ENCODE measurements at places on chromosomes 16 and 17.

GRCh38 chr17:61393550-61393903 lies 6.1 kb upstream of the TBX2 start:
- no peak for DNase-seq

DNA sequence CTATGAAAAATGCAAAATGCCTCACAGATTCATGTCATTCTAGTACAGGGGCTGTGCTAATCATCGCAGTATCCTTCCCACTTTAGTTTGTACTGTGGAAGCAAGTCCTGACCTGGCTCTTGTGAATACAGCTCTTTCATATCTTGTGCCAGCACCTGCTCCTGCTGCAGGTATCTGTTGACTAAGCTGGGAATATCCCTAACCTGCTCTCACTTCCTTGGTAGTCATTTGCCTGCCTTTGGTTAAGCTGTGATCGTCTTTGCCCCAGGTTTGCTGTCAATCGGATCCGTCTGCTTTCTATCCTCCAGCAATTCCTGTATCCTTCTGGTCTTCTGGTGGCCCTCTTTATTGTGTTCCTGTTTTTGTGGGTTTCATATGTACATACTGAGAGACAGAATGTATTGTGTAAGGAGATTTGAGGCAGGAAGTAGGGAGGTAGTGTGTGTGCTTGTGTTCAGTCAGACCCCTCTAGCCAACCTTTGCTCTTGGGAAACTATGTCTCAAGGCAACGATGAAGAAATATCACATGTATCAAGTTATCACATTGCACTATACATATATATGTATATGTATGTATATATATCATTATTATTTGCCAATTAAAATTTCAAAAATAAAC lies 7.7 kb upstream of the GINS3 start:
- peak; percentile 35 for DNase-seq

GRCh38 chr16:90033387-90033786 lies 14.1 kb upstream of the DBNDD1 start:
- DNase-seq: no peak

DNA sequence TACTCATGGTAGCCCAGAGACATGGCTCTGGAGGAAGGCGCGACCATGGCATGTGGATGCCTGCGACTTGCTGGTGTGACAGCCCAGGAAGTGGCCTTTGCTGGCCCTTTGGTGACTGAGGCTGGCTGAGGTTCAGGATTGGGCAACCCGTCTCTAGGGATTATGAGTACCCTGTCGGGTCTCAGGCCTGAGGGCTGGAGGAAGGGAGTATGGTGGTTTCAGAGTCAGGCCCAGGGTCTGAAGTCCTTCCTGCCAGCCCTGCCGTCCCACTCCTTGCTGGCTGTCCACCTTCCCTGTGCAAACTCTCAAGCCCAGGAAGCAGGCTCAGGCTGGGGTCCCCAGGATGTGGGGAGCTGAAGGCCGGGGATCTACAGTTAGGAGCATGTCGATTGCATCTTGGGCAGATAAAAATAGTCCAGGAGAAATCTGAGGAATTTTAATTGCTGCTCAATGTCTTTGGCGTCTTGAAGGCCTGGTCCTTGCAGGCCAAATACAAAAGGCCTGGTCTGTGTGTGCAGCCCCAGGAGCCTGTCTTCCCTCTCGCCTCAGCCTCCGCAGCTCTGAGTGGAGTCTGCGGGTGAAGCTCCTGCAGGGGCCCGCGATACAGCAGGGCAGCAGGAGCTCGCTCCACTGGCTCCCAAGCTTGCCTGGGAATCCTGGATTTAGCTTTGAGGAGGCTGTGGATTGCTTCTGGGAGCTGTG lies 52.5 kb downstream of the NKD1 start:
- DNase-seq: no peak

DNA sequence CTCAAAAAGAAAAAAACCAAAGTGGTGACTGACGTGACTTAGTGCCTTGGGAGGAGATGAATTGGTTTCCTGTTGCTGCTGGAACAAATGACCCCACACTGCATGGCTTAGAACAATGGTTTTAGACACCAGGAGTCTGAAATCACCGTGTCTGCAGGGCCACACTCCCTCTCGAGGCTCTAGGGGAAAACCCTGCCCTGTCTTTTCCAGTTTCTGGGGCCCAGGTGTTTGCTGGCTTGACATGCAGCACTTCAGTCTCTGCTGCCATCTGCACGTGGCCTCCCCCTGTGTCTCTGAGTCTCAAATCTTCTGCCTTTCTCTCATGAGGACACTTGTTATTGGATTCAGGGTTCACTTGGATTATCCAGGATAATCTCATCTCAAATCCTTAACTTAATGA lies 323.8 kb upstream of the TNRC6C start:
- DNase-seq: no peak

DNA sequence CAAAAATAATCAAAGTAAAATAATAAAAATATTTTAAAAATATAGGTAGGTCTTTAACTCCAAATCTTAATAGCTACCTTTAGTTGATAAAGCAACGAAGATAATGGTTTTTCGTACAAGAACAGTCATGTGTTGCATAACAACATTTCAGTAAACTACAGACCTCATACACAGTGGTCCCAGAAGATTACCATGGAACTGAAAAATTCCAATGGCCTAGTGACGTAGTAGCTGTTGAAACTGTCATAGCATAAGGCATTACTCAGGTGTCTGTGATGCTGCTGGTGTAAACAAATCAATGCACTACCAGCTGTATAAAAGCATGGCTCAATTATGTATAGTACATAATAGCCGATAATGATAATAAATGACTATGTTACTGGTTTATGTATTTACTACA lies 43.9 kb downstream of the CREBBP start:
- no peak for DNase-seq

- no peak for DNase-seq
Measured at GRCh38 chr16:55274391-55274790, 49.6 kb upstream of the IRX6 start.

- DNase-seq: peak; percentile 30
Measured at GRCh38 chr16:30741461-30741914, 6.7 kb upstream of the PHKG2 start.

- DNase-seq: no peak
Measured at GRCh38 chr17:42227849-42228700, 33.8 kb upstream of the GHDC start.

GRCh38 chr16:1678500-1679098 lies 520 bp downstream of the JPT2 start:
- peak; percentile 63 for DNase-seq

DNA sequence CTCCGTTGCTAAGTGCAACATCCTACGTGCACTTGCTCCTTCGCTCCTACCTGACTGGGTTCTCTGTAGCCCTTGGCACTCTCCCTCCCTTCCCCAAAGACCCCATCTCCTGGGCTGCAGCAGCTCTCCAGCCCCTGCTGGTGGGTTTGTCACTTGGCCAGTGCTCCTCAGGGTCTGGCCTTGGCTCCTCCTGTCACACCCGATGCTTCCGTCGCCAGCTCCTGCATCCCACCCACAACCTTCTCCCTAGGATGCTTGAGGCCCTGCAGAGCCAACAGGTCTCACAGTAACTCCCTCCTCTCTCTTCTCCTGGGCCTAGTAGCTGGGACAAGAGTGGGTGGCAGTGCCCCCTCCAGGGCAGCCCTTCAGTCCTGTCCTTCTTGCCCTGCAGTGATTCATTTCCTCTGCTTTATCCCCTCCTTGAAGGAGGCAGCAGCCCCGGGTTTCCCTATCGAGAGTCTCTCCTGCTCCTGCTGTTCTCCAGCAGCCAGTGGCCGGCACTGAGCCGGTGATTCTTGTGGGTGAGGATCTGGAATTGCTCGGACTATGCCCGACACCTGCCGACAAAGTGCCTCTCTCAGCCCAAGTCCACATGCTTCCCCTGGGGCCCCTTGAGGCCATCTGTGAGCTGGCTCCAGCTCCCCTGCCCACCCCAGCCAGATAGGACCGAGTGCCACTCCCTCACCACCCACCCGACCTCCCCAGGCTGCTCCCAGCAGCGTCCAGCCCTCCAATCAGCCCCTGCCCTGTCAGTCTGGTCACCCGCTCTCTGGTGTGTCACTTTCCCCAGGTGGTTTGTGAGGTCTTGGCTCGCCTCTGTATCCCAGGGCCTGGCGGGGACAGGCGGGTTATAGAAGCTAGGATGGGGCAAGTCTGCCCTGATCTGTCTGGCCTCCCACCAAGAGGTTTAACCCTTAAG lies 3.8 kb downstream of the LITAFD start:
- peak; percentile 93 for DNase-seq

GRCh38 chr16:24010440-24011089 lies 174.8 kb downstream of the PRKCB start:
- peak; percentile 84 for DNase-seq

- DNase-seq: no peak
Measured at GRCh38 chr16:62585041-62585545, 548.9 kb upstream of the CDH8 start.

DNA sequence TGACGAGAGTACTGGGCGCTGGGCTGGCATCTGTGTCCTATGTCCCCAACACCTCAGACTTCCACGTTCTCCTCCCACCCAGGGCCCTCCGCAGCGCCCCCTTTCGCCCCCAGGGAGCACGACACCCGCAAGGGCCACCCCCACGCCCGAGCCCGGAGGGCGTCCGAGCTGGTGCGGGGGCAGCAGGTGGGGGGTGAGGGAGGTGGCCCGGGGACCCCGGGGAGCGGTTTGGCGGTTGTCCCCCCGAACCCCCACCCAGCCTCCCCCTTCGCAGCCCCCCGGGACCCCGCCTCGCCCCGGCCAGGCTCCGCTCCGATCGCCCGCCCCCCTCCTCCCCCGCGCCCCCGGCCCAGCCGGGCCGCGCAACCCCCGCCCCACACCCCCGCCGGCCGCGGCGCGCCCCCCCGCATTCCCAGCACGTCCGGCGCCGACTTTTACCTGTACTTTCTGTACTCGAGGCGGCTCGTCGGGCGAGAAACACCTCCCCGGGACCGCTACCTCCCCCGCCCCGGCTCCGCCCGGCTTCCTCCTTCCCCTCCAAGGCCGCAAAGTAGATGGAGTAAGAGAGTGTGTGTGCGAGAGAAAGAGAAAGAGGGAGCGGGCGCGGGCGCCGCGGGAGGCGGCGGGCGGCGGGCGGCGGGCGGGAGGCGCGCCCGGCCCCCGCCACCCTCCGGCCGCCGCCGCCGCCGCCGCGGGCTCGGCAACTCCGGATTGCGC lies 901 bp downstream of the CDYL2 start:
- DNase-seq: peak; percentile 52

- DNase-seq: no peak
Measured at GRCh38 chr16:88919936-88920335, 53.5 kb upstream of the PABPN1L start.

- no peak for DNase-seq
Measured at GRCh38 chr17:76598004-76598439, 12.4 kb upstream of the ST6GALNAC2 start.

DNA sequence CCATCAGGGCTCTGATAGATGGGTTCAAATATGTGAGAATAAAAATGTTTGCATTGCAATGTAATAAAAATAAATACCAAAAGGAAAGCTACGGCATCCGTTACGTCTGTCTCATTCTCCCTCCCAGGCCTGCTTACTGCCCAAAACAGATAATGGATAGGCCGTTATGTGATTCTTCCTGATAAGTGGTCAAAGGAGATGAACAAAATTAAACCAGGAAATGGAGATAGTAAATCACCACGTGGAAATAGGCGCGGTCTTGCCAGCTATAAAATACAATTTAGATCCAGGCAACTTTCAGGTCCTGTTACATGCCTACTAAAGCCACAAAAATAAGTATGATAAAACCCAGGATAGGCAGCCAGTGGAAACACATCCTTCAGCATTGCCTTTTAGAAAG lies 49.5 kb upstream of the CCL1 start:
- DNase-seq: no peak

DNA sequence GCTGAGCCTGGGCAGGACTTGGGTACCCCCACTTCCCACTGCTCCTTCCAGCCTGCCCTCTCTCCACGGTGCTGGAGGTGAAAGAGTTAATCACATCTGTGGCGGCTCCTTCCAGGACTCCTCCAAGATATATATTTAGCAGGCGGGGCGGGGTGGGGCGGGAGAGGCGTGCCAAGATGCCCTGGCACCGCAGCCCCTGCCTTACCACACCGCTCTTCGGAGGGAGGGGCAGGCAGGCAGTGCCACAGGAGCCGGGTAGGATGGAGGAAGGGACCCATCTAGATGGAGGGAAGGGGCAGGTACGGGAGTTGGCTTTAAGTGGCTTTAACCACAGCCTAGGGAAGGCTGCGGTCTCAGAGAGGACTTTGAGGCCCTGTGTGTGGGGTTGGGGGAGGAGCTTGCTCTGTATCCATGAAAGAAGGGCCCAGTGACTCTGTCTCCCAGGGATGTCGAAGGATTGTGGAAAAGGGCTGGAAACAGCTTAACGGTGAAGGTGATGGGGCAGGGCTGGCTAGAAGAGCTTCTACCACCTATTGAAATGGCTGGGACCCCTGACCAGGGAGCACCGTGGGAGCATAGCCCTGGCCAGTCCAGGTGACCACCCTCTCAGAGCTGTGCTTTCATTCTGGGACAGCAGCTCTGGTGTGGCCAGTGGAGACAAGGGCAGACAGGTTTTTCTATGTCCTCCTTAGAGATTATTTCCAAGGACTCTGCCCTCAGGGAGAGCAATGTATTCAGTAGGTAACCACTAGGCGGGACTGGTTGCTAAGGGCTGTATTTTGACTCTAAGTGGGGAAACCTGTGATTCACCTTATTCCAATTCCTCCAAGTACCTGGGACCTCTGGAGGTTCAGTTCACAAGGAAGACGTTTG lies 13.0 kb downstream of the GPR142 start:
- DNase-seq: peak; percentile 85

- DNase-seq: peak; percentile 21
Measured at GRCh38 chr17:34254651-34255380, at the start of gene CCL2. Gene CCL2 (plus strand): TSS chr17:34255285. CDS start chr17:34255350, 65 bp downstream.

- peak; percentile 5 for DNase-seq
Measured at GRCh38 chr17:55693254-55694216, 29.1 kb downstream of the TMEM100 start.

GRCh38 chr16:68299571-68300453 lies 10.9 kb downstream of the SLC7A6OS start:
- no peak for DNase-seq

DNA sequence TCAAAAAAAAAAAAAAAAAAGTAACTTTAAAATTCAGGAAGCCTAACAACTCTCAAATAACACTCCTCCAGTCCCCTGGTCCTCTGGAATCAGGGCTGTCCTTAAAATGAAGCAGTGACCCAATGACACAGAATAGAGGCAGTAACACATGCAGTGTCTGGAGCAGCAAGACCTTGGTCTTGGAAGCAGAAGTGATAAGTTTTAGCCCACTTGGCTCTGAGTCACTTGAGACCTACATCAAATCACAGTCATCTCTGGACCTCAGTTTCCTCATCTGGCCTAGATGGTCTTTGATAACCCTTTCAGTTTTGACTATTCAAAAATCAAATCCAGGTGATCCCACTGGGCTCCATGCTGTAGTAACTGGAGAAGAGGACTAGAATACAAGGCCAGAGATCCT lies 39.0 kb downstream of the LYRM1 start:
- DNase-seq: no peak

- DNase-seq: no peak
Measured at GRCh38 chr16:85867189-85867588, 31.8 kb upstream of the IRF8 start.

- DNase-seq: no peak
Measured at GRCh38 chr17:77180503-77181357, 40.0 kb downstream of the SEC14L1 start.

GRCh38 chr16:457732-458400 lies 32.4 kb downstream of the RAB11FIP3 start:
- no peak for DNase-seq
